ENCODE measurements at places on chromosomes 1 and 21. TPM values are rescaled to one million over a fixed set of nuclear protein-coding genes. Genes with fewer than 3 reads are reported as not detected.

- DNase-seq: no peak
Observed at GRCh38 chr1:212301580-212301979, 16.4 kb downstream of the PPP2R5A start.

DNA sequence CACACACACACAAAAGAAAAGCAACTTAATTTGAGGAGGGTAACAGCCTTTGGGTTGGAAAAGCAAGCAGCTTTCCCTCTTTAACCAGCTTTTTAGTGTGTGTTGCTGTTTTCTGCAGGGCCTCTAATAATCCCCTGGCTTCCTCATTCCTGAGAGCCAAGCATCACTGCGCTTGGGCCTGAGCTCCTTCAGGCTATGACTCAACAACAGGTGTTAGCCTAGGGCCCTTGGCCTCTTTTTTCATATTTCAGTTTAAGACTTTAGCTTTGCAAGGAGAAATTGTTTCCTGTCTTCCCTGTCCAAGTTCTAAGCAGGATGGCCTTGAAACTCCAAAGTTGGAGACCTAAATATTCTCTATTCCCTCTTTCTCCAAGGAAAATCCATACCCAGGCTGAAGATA lies 26.2 kb upstream of the SNX27 start:
- DNase-seq: peak; percentile 58

- DNase-seq: no peak
Observed at GRCh38 chr1:17633654-17634053, 94.2 kb downstream of the ARHGEF10L start.

- peak; percentile 81 for DNase-seq
Observed at GRCh38 chr1:61282387-61282786, 200.0 kb downstream of the NFIA start.

DNA sequence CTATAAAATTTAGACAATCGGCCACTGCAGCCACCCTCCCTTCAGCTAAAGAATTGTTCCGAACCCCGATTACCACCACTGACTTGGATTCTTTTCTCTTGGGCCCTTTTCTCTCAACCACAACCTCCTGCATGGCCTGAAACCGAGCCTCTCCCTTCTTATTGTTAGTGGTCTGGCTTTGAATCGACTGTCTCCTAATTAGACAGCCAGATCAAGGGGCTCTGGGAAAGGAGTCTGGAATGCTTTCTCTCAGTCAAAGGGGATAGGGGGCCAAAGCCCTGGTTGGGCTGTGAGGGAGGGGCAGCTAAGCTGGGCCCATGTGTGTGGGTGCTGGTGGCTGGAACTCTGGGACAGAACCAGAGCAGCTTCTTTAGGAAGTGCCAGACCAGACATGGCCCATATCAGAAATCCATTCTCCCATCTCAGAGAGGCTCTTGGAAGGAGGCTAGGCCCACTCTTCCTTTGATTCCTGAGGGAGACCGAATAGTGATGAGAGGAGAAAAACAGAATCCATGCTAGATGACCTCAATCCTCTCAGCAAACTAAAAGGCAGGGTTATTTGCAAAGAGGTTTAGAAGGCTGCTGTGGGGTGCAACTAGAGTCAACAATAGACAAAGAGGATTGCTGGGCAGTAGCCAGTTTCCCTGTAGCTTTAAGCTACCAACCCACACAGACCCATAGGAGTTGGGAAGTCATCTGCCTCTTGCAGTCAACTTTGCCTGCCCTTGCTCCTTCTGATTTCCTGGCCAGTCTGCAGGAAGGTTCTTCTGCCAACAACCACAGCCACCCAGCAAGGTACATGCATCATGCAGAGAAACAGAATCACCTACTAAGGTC lies 117.6 kb downstream of the AK5 start:
- DNase-seq: no peak

GRCh38 chr1:54581621-54582035 lies 33.6 kb downstream of the ACOT11 start:
- DNase-seq: peak; percentile 47

DNA sequence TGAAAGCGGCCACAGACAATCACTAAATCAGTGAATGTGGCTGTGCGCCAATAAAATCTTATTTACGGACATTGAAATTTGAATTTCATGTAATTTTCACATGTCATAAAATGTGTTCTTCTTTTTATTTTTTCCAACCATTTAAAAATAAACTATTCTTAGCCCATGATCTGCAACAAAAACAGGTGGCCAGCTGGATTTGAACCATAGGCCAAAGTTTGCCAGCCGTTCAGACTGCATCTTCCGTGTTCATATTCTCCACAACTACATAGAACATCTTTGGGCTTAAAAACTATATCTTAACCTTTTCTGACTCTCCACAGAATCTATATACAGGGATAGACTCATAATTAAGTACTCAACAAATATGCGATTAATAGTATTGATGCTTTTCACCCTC lies 81.2 kb upstream of the RALGPS2 start:
- DNase-seq: no peak

GRCh38 chr1:58108783-58109182 lies 437.7 kb downstream of the OMA1 start:
- no peak for DNase-seq

GRCh38 chr21:21079646-21080045 lies 81.4 kb downstream of the NCAM2 start:
- no peak for DNase-seq

DNA sequence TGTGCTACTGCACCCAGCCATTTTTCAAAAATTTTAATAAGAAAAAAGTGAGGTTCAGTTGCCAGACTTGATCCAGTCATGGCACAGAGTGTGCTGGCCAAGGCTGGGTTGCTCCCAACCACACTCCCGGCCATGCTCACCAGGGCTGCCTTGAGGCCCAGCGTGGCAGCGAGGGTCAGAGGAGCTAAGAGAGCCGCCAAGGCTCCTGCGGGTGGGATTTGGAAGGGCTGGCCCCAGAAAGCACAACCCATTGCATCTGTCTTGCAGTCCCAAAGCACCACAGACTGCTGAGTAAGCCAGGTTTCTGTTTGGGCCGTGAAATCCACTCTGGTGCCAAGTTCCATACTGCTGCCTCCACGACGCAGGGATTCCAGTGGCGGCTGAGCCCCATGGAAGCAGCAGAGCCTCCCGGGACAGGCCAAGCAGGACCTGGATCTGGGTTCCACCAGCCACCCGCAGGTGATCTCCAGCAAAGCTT lies 22.6 kb downstream of the ZBTB17 start:
- DNase-seq: no peak

DNA sequence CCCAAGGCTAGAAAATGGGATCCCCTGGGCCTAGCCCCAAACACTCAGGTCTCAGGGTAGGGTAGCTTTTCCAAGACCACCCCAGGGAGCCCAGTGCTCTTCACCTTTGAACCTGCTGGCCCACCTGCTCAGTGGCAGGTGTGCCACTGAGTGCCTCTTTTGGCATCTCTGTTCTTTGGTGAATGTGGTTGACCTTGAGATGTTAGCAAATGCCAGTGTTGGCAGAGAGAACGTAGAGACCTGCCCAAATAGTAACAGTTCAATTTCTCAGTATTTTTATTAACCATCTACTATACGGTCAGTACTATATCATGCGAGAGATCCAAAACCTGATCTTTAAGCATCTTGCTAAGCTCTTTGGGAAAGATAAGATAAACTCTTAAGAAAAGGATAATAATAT lies 128.2 kb downstream of the PEX14 start:
- DNase-seq: no peak

- DNase-seq: no peak
Observed at GRCh38 chr1:219661464-219662092, 48.7 kb upstream of the ZC3H11B start.

GRCh38 chr1:58573705-58574591 lies 3.1 kb downstream of the TACSTD2 start:
- DNase-seq: peak; percentile 73

GRCh38 chr1:230919207-230919606 lies 50.9 kb upstream of the C1orf198 start:
- DNase-seq: no peak

DNA sequence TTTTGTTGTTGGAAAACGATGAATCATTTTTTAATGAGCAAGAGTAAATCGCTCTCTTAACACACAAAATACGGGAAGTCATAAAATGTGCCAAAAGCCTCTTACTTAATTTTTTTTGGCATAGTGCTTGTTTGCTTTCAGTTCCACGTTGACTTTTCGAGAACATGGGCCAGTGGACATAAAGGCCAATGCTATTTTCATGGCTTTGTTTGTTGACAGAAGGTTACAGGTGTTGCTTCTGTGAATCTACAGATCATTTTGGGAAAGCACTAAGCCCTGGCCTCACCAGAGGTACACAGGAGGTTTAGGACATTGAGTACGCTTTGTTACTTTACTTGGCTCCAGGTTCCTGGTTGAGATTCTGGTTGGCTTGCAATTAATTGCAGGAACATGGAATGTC lies 199.4 kb upstream of the HMCN1 start:
- no peak for DNase-seq

GRCh38 chr21:41235201-41235600 lies 67.2 kb downstream of the BACE2 start:
- no peak for DNase-seq

- DNase-seq: no peak
Observed at GRCh38 chr1:30903343-30904034, 5.1 kb downstream of the SDC3 start.

- DNase-seq: no peak
Observed at GRCh38 chr1:100722221-100722620, 2.7 kb downstream of the VCAM1 start.

GRCh38 chr1:86388777-86389176 lies 7.3 kb downstream of the ODF2L start:
- no peak for DNase-seq

- no peak for DNase-seq
Observed at GRCh38 chr21:38743772-38744529, 61.8 kb upstream of the ETS2 start.

GRCh38 chr1:51264451-51264850 lies 28.4 kb downstream of the RNF11 start:
- no peak for DNase-seq

DNA sequence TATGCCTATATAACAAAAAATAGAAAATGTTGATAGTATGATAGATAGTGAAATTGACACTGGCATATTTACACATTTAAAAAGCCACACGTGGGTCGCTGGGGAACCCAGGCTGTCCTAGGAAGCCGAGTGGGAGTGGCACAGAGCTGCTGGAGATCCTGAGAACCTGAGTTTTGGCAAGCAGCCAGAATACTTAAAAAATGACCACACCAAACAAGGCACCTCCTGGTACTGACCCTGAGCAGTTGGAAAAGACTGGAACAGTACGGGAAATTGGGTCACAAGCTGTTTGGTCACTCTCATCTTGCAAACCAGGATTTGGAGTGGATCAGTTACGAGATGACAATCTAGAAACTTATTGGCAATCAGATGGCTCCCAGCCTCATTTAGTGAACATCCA lies 111.5 kb downstream of the ZFYVE9 start:
- no peak for DNase-seq

GRCh38 chr21:42144679-42145568 lies 73.8 kb downstream of the UMODL1 start:
- no peak for DNase-seq

GRCh38 chr1:154186852-154187501 lies 4.9 kb downstream of the TPM3 start:
- DNase-seq: no peak

GRCh38 chr1:197145446-197146024 lies 934 bp downstream of the ASPM start:
- no peak for DNase-seq

CYP4X1 gene
- not detected for total RNA-seq

CFHR4 gene
- total RNA-seq: not detected

RNU1-3 gene
- under 0.01 TPM for total RNA-seq

DENND2C gene
- total RNA-seq: 0.29 TPM

PRAMEF18 gene
- total RNA-seq: not detected

TMEM82 gene
- total RNA-seq: not detected

OBSCN gene
- total RNA-seq: 20.6 TPM

SPTA1 gene
- total RNA-seq: not detected

IFNLR1 gene
- 3.6 TPM for total RNA-seq

MSH4 gene
- 0.75 TPM for total RNA-seq

RASSF5 gene
- 3.5 TPM for total RNA-seq

ATP1A2 gene
- not detected for total RNA-seq

OR2T35 gene
- total RNA-seq: not detected

Data from epithelial cell of proximal tubule (primary cell).